ENCODE measurements at places on chromosomes 12 and 14. TPM values are rescaled to one million over a fixed set of nuclear protein-coding genes. Genes with fewer than 3 reads are reported as not detected.

TBX3 gene
- total RNA-seq: 3.7 TPM

NTS gene
- not detected for total RNA-seq

SLC16A7 gene
- total RNA-seq: 3.0 TPM

AKAP6 gene
- 1.7 TPM for total RNA-seq

FLVCR2 gene
- total RNA-seq: 2.2 TPM

IPO4 gene
- 70.8 TPM for total RNA-seq

DLK1 gene
- not detected for total RNA-seq

VIPAS39 gene
- total RNA-seq: 10.3 TPM

LRFN5 gene
- under 0.01 TPM for total RNA-seq

C1S gene
- total RNA-seq: 2.1 TPM

CAPZA3 gene
- not detected for total RNA-seq

LRRC74A gene
- total RNA-seq: not detected

THTPA gene
- total RNA-seq: 4.9 TPM

SLC2A13 gene
- 2.6 TPM for total RNA-seq

LRRK2 gene
- 0.56 TPM for total RNA-seq

P3H3 gene
- 19.7 TPM for total RNA-seq

CFAP251 gene
- total RNA-seq: 37.9 TPM
